ENCODE measurements at places on chromosomes 7 and 10. TPM values are rescaled to one million over a fixed set of nuclear protein-coding genes. Genes with fewer than 3 reads are reported as not detected.

RBP3 gene
- not detected for total RNA-seq

UCMA gene
- total RNA-seq, result not detected

METTL2B gene
- 21.4 TPM for total RNA-seq

CDH23 gene
- 14.3 TPM for total RNA-seq

GOT1 gene
- 6.2 TPM for total RNA-seq

GPR85 gene
- total RNA-seq, result not detected

CH25H gene
- total RNA-seq, result not detected

EIF3B gene
- total RNA-seq, result 96.0 TPM

CALHM1 gene
- not detected for total RNA-seq

LIPN gene
- total RNA-seq, result not detected
